ENCODE measurements at places on chromosomes 6 and 20.
A peak's percentile ranks its signal among the peaks of the same experiment; 100 is the strongest.

GRCh38 chr6:4941782-4942672, 61.8 kb downstream of the RPP40 start:
- DNase-seq: peak; percentile 51

- no peak for DNase-seq
Measured at GRCh38 chr6:10031617-10032016, 383.3 kb downstream of the TFAP2A start.

DNA sequence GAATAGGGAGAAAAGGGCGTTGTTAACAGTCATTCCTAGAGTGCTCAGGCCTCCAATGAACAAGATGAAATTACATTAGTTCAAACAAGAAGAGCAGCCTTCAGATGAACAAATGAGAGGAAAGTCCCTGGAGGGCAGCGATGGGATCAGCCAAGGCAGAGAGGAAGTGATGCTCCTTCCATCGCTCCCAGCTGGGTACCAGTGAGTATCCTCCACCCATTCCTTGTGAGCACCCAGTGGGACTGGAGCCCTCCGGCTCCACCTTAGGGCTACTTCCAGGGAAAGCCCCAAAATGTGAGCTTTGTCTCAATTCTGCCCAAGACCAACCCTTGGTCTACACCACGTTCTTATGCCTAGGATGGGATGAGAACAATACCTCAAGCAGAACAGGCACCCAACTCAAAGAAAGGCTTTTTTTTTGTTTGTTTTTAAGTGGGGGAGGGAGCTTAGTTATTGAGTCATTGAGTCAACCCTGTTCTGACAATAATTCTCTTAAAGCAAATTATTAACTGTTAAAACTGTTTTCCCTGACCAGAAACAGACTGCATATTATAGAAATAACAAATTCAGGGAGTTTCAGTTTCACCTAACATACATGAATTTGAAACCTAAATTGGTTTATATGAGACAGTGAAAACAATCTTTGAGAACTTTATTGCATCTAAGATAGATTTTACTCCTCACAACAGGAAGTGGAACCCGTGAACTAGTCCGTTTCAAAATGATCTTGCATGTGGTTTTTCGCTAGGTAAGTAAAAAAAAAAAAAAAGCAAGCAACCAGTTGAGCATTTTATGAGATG, 106.9 kb downstream of the IPCEF1 start:
- DNase-seq: no peak

GRCh38 chr6:37303091-37303660, 45.2 kb upstream of the TMEM217 start:
- no peak for DNase-seq

DNA sequence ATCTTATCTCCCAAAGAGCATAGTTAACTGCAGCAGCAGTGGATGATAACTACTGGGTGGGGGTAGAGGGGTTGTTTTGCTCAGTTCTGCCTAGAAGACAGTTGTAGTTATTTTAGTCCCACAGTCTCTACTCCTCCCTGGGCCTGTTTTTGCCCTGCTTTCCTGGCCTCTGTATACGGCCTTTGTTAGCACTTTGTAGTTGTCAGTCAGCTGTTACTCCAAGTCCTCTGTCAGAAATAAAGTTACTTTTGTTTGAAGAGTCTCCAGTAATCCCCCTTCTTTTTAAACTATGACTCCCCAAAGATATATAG, 113.9 kb downstream of the SLC16A10 start:
- DNase-seq: no peak

GRCh38 chr20:47796971-47797370, 11.7 kb upstream of the SULF2 start:
- no peak for DNase-seq

DNA sequence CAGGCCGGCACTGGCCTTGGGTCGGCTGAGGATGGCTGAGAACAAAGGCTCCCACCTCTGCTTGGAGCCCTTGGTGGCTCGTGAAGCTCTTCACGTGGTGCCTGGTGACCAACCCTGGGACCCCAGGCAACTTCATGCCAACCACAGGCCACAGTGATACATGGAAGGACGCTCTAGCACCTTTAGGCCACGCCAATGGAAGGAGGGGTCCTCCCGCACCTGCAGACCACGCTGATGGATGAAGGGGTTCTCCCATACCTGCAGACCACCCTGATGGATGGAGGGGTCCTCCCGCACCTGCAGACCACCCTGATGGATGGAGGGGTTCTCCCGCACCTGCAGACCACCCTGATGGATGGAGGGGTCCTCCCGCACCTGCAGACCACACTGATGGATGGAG, 62.5 kb downstream of the ERMARD start:
- no peak for DNase-seq

GRCh38 chr20:53617791-53618489, 24.3 kb upstream of the ZNF217 start:
- DNase-seq: no peak

DNA sequence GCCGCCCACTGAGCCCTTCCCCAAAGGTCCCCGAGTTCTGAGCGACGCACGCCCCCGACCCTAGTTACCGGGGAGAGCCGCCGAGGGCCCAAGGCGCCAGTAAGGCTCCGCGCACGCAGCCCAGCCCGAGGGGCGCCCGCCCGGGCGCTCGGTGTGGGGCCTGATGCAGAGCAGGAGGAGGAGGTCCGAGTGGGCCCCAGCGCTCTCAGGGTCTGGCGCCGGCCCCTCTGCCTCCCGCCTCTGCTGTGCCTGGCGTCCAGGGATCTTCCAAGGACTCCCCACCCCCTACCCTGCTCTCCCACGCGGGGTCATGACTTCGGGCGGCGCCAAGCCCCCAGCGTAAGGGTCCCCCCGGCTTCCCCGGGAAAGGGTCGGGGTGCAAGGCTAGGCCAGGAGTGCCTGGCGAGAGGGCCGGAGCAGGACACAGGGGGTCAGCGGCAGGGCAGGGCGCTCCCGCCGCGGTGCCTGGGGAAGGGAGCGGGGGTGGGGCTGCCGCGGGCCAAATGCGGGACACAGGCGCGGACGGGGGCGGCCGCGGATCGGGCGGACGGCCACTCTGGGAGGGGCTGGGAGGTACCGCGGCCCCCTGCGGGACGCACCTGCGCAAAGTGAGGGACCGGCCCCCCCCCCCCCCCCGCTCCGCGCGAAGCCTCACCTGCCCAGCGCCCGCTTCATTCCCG, 637 bp downstream of the ABHD12 start:
- no peak for DNase-seq

- no peak for DNase-seq
Measured at GRCh38 chr20:52204136-52204535, 12.6 kb upstream of the ZFP64 start.

GRCh38 chr6:52180787-52181558, 5.2 kb upstream of the IL17A start:
- DNase-seq: no peak

DNA sequence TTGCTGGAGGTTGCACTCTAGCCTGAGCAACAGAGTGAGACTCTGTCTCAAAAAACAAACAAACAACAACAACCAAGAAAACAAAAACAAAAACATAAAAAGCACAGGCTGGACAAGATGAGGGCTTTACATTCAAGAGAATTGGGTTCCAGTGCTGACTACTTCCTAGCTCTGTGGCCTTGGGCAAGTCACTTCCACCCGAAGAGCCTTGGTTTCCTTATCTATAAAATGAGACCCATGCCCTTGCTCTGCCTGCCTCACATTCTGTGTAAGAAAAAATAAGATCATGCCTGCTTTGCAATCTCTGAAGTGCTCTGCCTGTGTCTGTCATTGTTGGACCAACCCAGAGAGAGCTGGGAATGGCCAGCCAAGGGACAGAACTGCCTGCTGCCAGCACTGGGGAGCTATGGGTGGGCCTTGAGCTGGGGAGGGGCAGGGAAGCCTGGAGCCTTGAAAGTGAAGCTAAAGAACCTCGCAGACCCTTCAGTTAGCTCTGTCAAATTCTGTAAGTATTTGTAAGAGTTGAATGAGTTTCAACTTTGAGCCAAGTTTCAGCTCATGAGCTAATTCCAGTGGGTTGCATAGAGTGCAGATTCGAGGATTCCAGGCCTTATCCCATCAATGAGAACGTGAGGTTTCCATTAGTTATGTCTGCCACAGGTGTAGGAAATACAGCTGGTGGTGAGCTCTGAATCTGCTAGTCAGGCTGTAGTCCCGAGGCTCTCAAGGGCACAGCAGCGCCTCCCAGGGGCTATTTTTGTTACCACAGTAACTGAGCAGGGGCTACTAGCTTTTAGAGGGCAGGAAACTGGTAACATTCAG, 93.2 kb downstream of the DLGAP4 start:
- DNase-seq: peak; percentile 18

DNA sequence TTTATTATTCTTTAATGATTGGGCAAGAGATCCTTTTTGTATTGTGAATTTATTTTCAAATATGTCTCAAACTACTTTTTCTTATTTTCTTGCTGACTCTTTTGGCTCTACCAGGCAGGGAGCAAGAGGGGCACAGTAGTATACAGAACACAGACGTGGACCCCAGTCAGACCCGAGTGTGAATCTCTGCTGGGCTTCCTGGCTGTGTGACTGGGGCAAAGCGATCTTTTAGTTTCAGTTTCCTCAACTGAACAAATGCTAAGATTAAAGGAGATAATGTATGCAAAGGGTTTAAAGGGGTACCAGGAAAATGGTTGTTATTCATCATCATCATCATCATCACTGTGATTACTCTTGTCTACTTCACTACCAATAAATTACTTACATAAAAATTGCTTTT, 317.5 kb downstream of the HIVEP2 start:
- no peak for DNase-seq

DNA sequence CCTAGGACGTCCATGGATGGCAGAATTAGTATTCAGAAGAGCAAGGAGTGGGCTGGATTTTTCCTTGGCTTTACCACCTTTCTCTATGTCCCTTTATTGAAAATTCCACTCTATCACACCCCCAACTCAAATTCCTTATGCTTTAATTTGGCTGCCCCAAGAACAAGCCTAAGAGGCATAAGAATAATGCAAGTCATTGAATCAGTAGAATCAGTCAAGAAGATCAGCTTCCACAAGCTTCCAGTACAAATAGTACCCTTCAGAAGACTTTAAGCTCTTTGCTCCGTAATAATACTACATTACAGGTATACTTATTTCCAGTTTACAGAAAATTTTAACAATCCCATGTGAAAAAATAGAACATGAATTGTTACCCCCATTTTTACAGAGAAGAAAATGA, 51.0 kb upstream of the SNAP25 start:
- no peak for DNase-seq

DNA sequence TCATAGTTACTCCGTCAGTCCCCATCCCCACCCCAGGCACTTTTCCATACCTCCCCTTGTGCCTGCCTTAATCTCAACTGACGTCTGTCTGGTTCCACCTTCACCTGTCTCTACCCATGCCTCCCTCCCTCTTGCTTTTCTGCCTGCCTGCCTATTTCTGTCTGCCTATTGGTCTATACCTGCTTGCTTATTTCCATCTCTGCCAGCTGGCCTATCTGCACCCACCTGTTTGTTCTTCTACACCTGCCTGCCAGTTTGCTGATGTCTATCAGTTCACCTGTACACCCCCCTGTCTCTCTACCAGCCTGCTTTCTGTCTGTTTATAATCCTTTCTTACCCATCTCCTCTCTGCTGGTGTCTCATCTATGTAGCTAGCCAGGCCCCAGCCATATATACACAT, 87.5 kb downstream of the RALGAPA2 start:
- no peak for DNase-seq

- DNase-seq: no peak
Measured at GRCh38 chr20:48818481-48818987, 9.3 kb downstream of the PREX1 start.

DNA sequence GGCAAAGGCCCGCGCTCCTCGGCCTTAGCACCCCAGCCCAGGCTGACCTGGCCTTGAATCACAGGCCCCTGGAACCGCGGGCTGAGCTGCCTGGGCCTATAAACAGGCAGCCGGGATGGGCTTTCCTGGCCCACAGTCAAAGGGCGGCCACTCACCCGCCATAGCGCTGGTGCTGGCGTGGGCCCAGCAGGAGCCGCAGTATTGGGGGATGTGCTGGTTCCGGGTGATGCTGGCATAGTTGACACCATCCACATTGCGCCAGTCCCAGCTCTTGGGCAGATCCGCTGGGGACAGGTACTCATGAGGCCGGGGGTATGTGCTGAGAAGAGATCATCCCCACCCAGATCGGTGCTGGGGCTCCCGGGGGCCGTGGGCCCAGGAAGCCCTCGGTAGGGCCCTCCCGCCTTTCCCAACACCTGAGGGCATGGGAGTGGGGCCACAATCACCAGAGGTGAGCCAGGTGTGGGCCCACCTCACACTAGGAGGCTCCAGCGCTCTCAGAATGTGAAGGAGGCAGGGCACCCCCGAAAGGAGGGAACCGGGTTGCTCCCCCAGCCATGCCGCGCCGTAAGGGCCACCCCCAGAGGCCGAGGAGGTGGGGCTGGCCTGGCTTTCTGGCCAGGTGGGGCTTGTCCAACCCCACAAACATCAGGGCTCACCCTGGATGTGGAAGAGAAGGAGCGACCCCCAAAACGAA, 739 bp downstream of the CTSZ start:
- no peak for DNase-seq

- DNase-seq: no peak
Measured at GRCh38 chr6:130026859-130027258, 8.5 kb downstream of the L3MBTL3 start.

DNA sequence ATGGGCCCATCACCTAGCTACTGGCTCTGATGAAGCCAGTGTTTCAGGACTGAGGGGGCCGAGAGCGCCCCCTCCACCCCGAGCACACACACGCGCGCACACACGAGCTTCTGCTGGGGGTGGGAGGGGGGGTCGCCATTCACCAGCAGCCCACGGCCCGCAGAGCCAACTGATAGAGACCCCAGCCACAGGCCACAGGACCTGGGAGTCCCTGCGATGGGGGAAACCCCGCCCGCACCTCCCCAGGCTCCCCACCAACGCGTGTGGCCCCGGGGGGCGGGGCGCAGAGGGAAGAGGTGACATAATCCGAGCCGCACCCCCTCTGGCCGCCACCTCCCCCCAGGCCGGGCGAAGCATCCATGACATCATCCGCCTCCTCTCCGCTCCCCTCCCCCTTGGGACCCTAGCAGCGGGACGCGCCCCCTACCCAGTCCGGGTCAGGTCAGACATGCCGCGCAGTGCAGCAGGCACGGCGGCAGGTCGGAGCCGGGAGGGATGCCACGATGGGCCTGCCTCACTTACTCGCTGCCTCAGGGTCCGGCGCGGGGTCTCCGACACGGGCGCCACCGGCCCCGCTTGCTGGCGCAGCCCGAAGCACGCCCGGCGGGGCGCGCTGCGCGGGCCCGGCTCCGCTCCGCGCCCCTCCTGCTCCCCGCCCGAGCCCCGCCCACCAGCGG, at the start of gene LZTS3:
TSS of gene LZTS3 (minus strand) at position 617 of the 677 bp plus-strand sequence. CDS start 6,386 bp downstream, outside the sequence.
- peak; percentile 66 for DNase-seq

DNA sequence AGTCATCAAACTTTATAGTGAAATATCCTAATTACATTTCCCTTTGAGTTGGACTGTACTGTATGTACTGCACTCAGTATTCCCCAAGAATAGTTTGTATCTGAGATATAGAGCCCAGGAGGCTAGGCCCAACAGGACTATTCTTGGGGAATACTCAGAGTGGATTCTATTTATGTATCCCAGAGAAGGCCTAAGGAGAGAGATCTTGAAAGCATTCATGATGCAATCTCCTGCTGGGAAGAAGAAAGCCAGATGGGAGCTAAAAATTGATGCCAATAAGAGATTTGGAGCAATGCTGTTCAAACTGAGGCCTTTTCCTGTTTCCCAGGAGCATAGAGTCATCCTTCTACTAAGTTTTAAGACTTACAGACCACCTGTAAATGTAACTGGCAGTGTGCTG, 452.1 kb upstream of the PLCB4 start:
- no peak for DNase-seq

- DNase-seq: no peak
Measured at GRCh38 chr6:31243508-31243907, 28.4 kb downstream of the HLA-C start.
